ENCODE measurements at places on chromosomes 7 and 10. TPM values are rescaled to one million over a fixed set of nuclear protein-coding genes. Genes with fewer than 3 reads are reported as not detected.

DNA sequence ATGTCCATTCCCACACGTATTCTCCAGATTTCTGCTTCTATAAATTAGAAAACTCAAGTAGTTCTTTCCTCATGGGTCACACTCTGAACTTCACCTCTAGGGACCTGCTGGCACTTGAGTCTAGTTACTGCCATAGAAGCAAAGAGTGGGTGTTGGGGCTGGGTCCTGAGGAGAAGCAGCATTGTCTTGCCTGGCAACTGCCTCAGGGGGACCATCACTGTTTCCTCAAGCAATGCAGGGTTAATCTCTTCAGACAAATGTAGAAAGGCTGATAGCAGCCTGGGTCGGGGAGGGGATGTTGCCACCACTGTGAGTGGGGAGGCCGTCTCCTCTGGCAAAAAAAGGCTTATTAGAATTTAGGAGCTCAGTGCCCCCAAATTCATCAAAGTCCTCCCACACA lies 20.2 kb upstream of the PAPSS2 start:
- no peak for DNase-seq

DNA sequence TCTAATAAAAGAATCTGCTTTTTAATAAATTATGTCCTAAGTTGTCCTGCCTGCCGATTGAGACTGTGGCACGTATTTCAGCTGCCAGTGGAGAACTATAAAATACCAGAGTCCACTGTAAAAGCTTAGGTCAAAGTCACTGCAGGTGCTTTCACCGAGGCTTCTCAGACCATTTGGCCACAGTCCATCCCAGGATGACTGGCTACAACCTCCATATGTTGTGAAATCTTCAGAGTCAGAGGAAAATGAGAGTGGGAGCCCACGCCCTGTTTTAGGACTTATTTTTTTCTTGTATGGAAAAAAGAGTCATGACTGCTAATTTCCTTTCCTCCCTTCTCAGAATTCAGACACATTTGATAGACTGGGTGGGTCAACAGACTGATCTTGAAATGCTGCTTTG lies 182.9 kb downstream of the ANK3 start:
- DNase-seq, result no peak

- no peak for DNase-seq
These were observed 995.5 kb upstream of the C7orf33 start for GRCh38 chr7:147595042-147595441.

- peak; percentile 49 for DNase-seq
These were observed 51.8 kb downstream of the ARHGAP12 start for GRCh38 chr10:31876652-31877352.

GRCh38 chr10:12590675-12591659 lies 241.6 kb downstream of the CAMK1D start:
- DNase-seq, result no peak

DNA sequence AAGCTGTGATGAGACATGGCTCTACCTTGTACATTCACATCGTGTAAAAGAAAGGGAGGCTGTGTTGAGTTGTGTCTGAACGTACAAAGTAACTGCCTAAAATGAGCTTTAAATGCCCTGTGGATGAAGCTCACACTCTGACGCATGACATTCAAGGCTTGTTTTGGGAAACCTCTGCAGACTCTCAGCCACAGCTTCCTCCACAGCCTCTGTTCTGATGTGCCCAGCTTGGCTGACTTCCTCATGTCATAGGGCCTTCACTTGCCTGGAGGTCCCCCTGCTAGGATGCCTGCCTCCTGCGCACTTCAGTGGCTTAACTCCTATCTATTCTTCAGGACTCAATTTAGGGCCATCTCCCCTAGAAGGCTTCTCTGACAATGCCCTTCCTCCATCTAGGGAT lies 230.0 kb upstream of the HABP2 start:
- no peak for DNase-seq

DNA sequence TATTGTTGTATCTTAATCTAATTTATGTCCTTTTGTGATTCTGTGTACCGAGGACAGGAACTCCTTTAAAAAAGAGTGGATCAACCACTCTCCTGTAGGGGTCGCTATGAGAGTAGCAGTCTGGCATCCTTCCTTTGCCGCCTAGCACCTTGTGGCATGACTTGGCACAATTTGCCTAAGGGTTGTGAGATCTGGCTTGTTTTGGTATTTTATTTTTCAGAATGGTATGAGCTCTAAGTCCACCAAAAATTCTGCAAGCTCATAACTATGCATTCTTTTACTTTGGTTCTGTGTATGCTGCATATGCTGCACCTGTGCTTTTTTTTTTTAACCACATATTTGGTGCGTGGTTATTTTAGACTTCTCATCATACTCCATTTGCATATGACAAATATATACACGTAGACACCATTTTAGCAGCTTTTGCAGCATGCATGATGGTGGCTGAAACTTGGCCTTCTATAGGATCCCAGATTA lies 112.8 kb downstream of the CDK14 start:
- no peak for DNase-seq

GRCh38 chr10:70756700-70757360 lies 28.3 kb downstream of the TBATA start:
- DNase-seq, result peak; percentile 64

DNA sequence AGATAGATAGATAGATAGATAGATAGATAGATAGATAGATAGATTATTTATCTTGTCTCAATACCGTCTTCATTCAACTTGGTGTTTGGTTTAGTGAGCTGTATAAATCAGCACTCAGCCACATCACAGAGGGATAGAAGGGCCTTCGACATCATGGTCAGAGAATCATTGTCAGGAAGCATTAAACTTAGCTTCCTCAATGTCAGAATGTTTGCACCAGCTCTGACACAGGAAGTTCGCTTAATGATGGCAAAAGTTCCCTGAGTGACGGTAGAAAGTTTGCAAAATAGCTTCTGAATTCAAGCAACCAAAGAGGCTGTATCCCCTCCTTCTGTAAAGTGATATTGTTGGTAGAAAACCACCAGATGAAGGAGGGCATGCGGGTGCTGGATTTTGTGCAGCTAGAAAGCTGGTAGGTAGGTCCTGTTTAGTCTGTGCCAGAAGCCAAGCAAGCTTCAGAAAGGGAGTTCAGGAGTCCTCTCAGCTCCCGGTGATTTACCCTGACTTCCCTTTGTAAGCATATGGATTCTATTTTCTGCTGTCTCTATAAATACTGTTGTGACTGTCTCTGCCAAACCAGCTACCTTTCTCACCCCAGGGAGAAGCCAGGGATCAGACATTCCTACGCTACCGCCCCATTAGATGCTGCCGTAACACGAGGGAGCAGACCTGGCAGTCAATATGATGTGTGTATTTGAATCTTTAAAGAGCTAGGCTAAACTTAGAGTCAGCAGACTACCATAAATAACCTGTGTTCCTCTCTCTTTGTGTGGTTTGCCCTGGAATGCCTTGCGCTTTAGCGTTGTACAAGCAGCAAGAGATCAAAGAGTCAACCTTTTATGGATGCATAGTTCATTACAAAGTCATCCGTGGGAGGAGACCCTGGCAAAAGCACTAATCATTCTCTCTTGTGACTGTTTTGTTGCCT lies 200.5 kb upstream of the KIAA1217 start:
- DNase-seq, result peak; percentile 54

DNA sequence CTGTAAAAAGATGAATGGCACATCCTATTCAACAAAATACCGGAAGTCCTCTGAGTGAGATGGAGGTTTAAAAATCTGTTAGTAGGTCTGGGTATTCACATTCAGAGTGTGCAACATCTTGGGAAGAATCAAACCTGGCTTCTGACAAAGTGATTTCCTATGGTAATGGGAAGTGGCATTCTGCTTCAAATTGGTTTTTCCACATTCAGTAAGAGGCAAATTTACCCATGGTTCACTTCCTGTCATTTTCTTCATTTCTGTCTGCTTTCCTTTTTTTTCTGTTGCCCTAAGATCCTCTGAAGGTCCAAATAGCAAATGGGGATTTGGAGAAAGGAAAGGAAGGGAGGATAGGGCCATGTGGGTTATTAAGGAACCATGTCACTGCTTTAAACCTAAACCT lies 218.3 kb downstream of the DOCK4 start:
- DNase-seq, result no peak

GRCh38 chr7:39249635-39250152 lies 272.0 kb downstream of the POU6F2 start:
- DNase-seq, result no peak

The SLC16A12 gene
- total RNA-seq, result 3.1 TPM

The EPO gene
- total RNA-seq, result not detected

The CALHM1 gene
- total RNA-seq, result 0.10 TPM

Measured in tongue (tissue), 3 donors.